ENCODE measurements at places on chromosomes 2 and 18. TPM values are rescaled to one million over a fixed set of nuclear protein-coding genes. Genes with fewer than 3 reads are reported as not detected.

GRCh38 chr2:239369631-239370161, 31.1 kb downstream of the HDAC4 start:
- H3K4me3 ChIP-seq = no peak overlapping the region
- H3K36me3 ChIP-seq = no peaks in the 10 kb centered on the region

DNA sequence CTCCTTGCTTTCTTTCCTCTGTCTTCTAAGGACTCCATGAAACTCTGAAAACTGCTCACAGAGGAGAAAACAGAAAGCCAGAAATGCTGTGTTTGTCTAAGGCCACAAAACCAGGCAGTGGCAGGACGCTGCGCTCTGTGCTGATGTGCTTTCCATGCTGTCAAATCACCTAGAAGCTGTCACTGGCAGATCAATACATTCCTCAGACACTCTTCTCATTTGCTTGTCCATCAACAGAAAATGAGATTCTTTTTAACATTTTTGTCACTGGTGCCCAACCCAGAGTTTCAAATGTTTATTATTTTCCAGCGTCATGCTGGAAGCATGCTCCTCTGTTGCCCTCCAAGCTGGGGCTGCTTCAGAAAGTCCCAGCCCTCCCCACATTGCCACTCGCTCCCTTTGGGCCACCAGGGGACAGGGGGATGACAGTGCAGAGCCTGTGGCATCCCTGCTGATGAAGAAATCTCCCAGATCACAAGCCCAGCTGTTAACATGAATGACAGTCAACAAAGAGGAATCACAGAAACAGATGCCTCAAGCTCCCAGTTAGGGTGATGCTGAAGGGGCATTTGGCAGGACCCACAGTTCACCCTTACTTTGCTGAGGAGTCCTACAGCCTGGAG, 117.5 kb upstream of the MEIS1 start:
- no peaks in the 10 kb centered on the region for H3K4me1 ChIP-seq
- DNase-seq = no peak
- H3K4me3 ChIP-seq = no peak overlapping the region
- no peaks in the 10 kb centered on the region for H3K36me3 ChIP-seq

DNA sequence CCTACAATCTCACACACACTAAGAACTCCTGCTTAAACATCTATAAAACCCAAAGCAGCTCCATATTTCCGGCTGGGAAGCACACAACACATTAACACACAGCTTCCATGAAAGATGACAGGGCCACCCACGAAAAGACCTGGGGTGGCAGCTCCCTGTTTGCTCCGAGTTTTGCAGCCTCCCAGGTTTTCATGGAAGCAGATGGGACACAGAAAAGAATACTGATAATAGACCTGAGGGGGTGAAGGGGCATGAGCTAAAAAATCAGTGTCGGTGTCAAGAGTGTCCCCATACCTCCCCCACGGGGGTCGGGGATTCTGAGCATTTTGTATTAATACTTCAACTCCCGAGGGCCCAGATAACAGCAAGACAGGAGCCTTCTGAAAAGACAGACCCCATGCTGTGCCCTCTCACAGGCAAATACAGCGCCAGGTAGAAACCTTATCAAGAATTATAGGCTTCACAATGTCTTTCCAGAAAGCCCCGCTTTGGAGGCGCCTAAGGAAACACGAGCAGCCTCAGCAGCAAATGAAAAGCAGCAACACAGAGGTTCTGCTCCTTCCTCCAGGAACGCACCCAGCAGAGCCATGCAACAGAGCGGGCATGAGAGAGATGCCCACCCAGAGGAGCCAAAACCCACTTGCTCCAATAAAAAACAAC, 50.5 kb downstream of the ZNF516 start:
- no peaks in the 10 kb centered on the region for H3K27me3 ChIP-seq
- H3K27ac ChIP-seq = peak overlapping the region; percentile 14
- H3K4me3 ChIP-seq = no peak overlapping the region
- H3K36me3 ChIP-seq = peaks cover 11% of the 10 kb centered on the region

- H3K4me1 ChIP-seq = peaks cover 6% of the 10 kb centered on the region
- H3K4me3 ChIP-seq = no peak overlapping the region
- no peak for DNase-seq
- no peak overlapping the region for H3K27ac ChIP-seq
Measured at GRCh38 chr2:107374249-107374648, 452.4 kb upstream of the RGPD4 start.

DNA sequence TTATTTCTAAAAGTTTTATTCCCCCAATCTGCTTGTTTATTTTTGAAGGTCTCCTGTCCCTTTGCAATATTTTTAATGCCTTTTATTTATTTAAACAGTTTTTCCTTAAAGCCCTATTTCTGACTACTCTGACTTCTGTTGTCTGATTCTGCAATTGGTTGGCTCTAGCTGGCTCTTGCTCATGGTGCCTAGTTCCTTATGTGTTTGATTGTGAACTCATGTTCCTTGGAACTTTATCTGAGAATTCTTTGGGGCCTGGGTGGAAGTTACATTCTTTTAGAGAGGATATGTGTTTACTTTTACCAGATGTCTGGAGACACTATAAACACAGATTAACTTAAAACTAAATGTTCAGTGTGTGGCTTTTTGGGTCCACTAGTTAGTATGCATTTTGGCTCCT, 175.9 kb downstream of the DYSF start:
- peaks cover 26% of the 10 kb centered on the region for H3K4me1 ChIP-seq
- no peak overlapping the region for H3K27ac ChIP-seq
- no peak overlapping the region for H3K4me3 ChIP-seq
- H3K27me3 ChIP-seq = no peaks in the 10 kb centered on the region
- peaks cover 17% of the 10 kb centered on the region for H3K36me3 ChIP-seq
- no peak for DNase-seq

PTPN4 gene
- total RNA-seq = 21.4 TPM

GRCh38 chr18:551404-552061, 28.6 kb upstream of the CETN1 start:
- no peak overlapping the region for H3K27ac ChIP-seq

- peaks cover 12% of the 10 kb centered on the region for H3K27me3 ChIP-seq
- no peak overlapping the region for H3K27ac ChIP-seq
- H3K4me1 ChIP-seq = peaks cover 2% of the 10 kb centered on the region
- H3K4me3 ChIP-seq = no peak overlapping the region
- DNase-seq = no peak
Measured at GRCh38 chr2:162720559-162721271, 117.9 kb downstream of the KCNH7 start.

GRCh38 chr2:217612920-217613319, 389.9 kb downstream of the TNS1 start:
- no peaks in the 10 kb centered on the region for H3K36me3 ChIP-seq
- no peak overlapping the region for H3K27ac ChIP-seq
- no peak overlapping the region for H3K4me3 ChIP-seq

GRCh38 chr2:182592691-182593393, 123.2 kb upstream of the DNAJC10 start:
- H3K27me3 ChIP-seq = no peaks in the 10 kb centered on the region
- no peak overlapping the region for H3K4me3 ChIP-seq
- no peak for DNase-seq

- H3K4me1 ChIP-seq = peaks cover 20% of the 10 kb centered on the region
- H3K27me3 ChIP-seq = peaks cover 27% of the 10 kb centered on the region
- no peaks in the 10 kb centered on the region for H3K36me3 ChIP-seq
- H3K4me3 ChIP-seq = no peak overlapping the region
- H3K27ac ChIP-seq = peak overlapping the region; percentile 71
Measured at GRCh38 chr2:169119851-169120250, 50.5 kb downstream of the DHRS9 start.

GRCh38 chr2:178328037-178328436, 122.9 kb downstream of the PRKRA start:
- H3K27me3 ChIP-seq = no peaks in the 10 kb centered on the region
- no peak overlapping the region for H3K4me3 ChIP-seq
- peaks cover 5% of the 10 kb centered on the region for H3K4me1 ChIP-seq
- no peaks in the 10 kb centered on the region for H3K36me3 ChIP-seq
- H3K27ac ChIP-seq = peak overlapping the region; percentile 32

DNA sequence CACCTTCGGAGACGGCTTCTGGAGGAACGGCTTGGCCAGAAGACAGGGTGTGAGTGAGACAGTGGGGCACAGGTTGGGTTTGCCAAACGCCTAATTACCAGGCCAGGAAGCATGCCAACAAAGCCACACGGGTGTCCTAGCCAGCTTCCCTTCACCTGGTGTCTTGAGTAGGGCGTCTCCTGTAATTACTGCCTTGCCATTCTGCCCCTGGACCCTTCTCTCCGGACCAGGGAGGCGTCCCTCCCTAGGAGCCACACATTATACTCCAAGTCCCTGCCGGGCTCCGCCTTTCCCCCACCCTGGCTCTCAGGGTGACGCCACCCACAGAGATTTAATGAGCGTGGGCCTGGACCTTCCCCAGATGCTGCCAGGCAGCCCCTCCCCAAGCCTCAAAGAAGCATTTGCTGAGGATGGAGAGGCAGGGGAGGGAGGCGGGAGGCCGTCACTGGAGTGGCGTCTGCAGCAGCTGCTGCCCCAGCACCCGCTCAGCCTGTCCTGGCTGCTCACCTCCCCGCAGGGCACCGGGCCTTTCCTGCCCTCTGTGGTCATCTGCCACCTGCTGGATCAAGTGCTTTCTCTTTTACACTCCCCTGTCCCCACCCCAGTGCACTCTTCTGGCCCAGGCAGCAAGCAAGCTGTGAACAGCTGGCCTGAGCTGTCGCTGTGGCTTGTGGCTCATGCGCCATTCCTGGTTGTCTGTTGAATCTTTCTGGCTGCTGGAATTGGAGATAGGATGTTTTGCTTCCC, 20.7 kb downstream of the FOSL2 start:
- H3K27ac ChIP-seq = no peak overlapping the region
- H3K27me3 ChIP-seq = no peaks in the 10 kb centered on the region
- DNase-seq = no peak
- peaks cover 64% of the 10 kb centered on the region for H3K36me3 ChIP-seq
- H3K4me1 ChIP-seq = peaks cover 25% of the 10 kb centered on the region

ATOH8 gene
- 7.1 TPM for total RNA-seq

ASXL3 gene
- total RNA-seq = 10.1 TPM

DNA sequence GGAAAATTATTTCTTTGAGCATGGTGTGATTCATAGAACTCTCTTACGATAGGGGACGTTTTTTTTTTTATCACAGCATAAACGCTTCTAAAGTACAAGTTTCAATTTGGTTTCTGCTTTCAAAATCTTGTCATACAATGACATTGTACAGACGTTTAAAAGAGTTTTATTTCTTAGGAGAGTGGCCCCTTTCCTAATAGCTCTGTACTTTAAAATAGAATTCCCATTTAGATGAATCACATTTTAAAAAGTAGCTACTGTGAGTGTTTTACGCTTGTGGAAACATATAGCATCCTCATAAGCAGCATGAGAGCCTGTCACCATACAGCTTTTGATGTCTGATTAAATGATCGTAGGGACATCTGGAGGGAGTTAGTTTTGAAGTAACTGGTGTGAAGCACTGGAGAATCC, 510.9 kb downstream of the PARD3B start:
- peak overlapping the region; percentile 57 for H3K4me3 ChIP-seq
- peaks cover 5% of the 10 kb centered on the region for H3K36me3 ChIP-seq
- no peak for DNase-seq
- no peaks in the 10 kb centered on the region for H3K27me3 ChIP-seq

GRCh38 chr2:71216501-71216900, 10.4 kb downstream of the PAIP2B start:
- H3K27me3 ChIP-seq = peaks cover 57% of the 10 kb centered on the region
- no peaks in the 10 kb centered on the region for H3K4me1 ChIP-seq
- no peak overlapping the region for H3K4me3 ChIP-seq
- DNase-seq = no peak
- H3K36me3 ChIP-seq = no peaks in the 10 kb centered on the region
- H3K27ac ChIP-seq = no peak overlapping the region

LYG1 gene
- 1.8 TPM for total RNA-seq

EML6 gene
- total RNA-seq = 1.1 TPM

GRCh38 chr2:85355521-85355920, 952 bp downstream of the ELMOD3 start:
- H3K36me3 ChIP-seq = peaks cover 13% of the 10 kb centered on the region
- H3K27ac ChIP-seq = peak overlapping the region; percentile 12
- H3K4me3 ChIP-seq = peak overlapping the region; percentile 95
- peaks cover 25% of the 10 kb centered on the region for H3K4me1 ChIP-seq

DNA sequence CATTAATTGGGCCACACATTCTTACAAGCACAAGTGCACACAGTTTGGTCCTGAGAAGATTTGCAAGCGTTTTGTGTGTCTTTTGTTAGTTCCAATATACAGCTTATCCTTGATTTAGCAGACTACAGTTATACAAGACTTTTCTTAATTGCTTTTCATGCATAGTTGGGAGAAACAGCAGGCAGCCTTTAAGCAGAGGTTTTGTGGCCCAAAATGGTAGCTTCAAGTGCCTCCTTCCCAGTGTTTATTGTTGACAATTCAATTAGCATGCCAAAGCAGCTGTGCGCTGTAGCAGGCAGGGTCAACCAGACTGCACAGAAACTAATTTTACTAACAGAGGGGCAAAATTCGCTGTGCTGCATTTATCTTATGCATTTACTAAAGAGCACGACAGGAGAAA, 47.5 kb downstream of the FRZB start:
- no peak for DNase-seq
- peaks cover 32% of the 10 kb centered on the region for H3K4me1 ChIP-seq
- H3K4me3 ChIP-seq = no peak overlapping the region
- no peaks in the 10 kb centered on the region for H3K36me3 ChIP-seq

- no peak overlapping the region for H3K27ac ChIP-seq
- H3K4me3 ChIP-seq = no peak overlapping the region
- peaks cover 45% of the 10 kb centered on the region for H3K27me3 ChIP-seq
- no peaks in the 10 kb centered on the region for H3K4me1 ChIP-seq
- H3K36me3 ChIP-seq = no peaks in the 10 kb centered on the region
- no peak for DNase-seq
Measured at GRCh38 chr2:170836027-170836426, 19.3 kb downstream of the GAD1 start.

KIF5C gene
- total RNA-seq = 10.2 TPM

DNA sequence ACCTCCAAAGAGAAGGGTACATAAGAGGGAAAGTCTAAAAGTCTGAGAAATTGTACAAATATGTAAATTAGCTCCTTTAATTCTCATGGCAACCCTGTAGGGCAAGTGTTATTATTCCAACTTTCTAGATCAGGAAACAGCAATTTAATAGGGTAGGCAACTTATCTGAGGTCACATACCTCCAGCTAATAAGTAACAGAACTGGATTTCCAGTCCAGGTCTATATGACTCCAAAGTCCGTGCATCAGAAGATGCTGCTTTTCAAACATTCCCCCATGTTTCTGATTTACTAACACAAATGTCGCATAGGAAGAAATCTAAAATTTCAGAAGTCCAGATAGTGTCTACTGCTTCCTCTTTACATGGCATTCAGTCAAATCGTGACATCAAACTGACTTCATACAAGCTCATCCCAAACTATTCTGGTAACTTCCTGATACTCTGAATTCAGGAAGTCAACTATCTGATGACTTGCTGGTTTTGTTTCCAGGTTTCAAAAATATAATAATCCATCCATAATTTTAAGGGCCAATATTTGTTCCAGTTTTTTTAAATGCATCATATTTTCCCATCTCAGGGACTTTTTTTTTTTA, 419.3 kb upstream of the ACVR2A start:
- H3K27me3 ChIP-seq = no peaks in the 10 kb centered on the region
- no peak overlapping the region for H3K4me3 ChIP-seq
- H3K4me1 ChIP-seq = no peaks in the 10 kb centered on the region
